Fibroblast of skin of scalp (primary cell): ENCODE measurements at places on chromosomes 7 and 10.

DNA sequence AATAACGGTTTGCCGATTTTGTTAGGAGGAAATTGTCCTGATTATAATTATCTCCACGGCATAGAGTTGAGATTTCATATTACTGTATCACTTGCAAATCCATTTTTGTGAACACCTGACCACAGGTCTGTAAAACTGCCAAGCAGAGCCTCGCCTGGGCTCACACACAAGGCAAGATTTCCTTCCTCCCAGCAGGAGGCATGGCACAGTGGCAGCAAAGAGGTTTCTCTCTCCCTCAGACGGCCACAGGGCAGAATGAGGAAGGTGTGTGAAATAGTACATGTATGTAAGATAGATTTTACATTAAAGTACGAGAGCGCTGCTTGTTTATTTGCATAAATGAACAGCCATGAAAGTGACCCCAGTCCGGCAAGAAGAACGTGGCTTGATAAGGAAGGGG lies 130.1 kb downstream of the CELF2 start:
- no peak for DNase-seq

DNA sequence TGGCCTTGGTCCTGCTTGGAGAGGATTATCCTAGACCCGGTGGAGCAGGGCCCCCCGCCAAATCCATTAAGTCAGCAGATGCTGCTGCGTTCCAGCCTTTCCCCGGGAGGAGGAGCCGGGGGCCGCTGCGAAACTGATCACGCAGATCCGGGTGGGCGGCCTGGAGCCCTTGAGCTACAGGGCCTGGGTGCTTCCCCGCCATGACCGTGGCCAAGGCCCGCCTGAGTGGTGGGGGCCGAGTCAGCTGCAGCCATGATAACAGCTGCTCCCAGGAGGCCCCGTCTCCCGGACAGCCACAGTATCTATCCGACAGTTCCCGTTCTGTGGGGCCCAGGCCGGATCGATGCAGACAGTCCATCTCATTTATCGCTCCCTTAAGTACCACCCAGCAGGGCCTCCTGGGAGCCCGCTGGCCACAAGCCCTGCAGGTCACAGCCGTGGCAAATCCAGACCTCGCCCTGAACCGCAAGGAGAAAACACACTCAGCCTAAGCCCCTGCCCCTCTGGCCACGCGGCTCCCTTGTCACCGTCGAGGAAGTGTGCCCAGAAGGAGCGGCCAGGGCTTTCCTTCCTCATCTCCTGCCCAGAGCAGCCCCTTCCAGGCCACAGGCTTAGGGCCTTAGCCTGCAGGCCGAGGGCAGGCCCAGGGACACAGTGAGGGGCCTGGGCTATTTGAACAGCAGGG lies 34.4 kb upstream of the SLC29A4 start:
- no peak for DNase-seq

- peak; percentile 27 for DNase-seq
Observed at GRCh38 chr10:45420453-45421192, 46.6 kb downstream of the ALOX5 start.

GRCh38 chr7:1040790-1041189 lies 3.6 kb upstream of the GPR146 start:
- peak; percentile 83 for DNase-seq

DNA sequence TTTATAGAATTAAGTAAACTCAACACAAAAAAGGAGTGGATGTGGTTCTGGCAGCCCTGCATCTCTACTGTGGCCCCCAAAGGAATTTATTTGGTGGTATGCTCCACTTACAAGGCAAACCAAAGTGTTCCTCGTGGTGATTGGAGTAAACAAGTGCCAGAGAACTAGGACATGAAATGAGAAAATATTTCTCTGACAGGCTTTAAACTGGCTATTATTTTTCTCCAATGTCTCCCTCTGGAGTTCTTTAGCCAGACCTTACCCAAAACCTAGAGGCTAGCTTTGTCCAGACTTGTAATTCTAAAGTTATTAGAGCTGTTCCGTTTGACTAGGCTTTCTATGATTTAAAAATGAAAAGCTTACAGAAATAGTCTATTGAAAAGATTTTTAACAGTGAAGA lies 990.1 kb downstream of the CNTNAP2 start:
- DNase-seq, result no peak

DNA sequence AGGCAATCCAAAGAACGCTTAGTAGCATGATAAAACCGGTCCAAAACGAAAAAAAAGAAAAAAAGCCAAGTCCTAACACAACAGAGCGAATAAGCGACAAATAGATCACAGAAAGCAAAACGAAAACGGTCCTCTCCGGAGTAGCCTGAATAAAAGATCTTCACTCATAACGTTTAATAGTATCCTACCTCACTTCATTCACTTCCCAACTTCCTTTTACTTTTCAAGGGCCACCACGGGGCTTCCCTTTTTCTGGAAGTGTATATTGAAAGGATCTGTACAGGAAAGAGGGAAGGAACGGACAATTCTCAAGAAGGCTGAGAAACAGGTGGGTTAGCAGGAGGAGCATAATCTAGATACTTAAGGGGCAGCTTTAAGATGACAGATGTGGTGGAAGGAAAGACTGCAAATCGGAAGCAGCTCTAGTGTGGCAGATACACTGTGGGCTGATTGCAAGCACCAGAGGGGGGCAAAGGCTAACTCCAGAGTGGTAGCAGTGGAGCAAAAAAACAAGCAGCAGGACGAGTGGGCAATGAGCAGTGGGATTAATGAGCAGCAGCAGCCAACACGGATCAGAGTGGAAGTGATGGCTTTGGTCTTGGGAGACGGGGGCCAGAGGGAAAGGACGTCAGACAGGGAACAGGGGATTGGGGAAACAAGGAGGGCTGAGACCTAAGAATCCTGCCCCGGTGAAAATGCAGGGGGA lies 866 bp downstream of the CNOT4 start:
- peak; percentile 16 for DNase-seq

GRCh38 chr10:61960396-61961120 lies 59.1 kb downstream of the ARID5B start:
- peak; percentile 79 for DNase-seq

- peak; percentile 61 for DNase-seq
Observed at GRCh38 chr7:80896906-80897598, 21.8 kb downstream of the SEMA3C start.

- no peak for DNase-seq
Observed at GRCh38 chr7:2953588-2954407, 89.9 kb downstream of the CARD11 start.

- DNase-seq, result no peak
Observed at GRCh38 chr7:47418601-47419309, 163.2 kb downstream of the TNS3 start.

DNA sequence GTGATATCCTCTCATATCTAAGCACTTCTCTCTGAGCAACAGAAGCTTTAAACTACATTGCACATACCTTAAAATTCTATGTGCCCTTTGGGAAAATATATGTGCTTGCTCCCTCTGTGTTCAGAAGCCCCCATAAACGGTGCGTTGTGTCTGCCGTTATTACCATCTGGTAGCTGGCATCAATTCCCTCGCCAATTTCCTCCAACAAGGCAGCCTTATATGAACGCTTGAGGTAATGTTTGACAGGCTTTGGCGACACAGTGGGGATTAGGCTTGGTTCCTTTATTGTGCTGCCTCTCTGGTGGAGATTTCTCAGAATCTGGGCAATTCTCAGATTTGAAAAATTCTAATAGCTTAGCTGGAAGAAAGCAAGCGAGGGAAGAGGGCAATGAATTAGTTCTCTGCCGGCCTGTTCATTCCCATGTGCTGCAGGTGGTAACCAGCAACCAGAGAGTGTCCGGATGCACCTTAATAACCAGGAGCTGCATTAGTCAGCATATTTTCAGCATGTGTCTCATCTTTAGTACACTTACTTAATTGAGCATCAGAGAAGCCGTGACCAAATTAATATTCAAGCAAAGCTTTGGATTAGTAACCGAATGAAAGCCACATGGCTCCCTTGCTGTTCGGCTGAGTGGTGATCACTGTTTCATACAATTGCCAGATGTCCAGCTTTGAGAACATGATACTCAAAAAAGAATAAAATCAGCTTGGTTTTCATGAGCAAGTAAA lies 7.3 kb upstream of the PPP1R17 start:
- no peak for DNase-seq

DNA sequence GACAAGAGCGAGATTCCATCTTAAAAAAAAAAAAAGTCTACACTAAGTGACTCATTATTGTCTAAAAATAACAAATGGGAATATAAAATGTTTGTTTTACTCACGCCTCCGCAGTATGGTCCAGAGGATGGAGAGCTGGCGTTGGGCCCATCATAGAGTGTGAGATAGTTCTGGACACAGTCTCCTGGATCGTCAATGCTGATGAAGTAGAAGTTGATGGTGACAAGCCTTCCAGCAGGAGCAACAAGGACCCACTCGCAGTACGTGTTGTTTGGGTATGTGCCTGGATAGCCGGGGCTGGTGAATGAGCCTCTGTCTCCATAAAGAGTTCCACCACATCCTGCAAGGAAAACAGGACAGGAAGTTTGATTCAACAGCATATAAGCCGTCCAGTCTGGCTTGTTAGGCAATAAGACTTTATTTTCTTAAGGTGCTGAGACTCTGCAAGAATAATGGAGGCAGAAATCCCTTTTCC lies 11.5 kb upstream of the RSU1 start:
- DNase-seq, result peak; percentile 80

DNA sequence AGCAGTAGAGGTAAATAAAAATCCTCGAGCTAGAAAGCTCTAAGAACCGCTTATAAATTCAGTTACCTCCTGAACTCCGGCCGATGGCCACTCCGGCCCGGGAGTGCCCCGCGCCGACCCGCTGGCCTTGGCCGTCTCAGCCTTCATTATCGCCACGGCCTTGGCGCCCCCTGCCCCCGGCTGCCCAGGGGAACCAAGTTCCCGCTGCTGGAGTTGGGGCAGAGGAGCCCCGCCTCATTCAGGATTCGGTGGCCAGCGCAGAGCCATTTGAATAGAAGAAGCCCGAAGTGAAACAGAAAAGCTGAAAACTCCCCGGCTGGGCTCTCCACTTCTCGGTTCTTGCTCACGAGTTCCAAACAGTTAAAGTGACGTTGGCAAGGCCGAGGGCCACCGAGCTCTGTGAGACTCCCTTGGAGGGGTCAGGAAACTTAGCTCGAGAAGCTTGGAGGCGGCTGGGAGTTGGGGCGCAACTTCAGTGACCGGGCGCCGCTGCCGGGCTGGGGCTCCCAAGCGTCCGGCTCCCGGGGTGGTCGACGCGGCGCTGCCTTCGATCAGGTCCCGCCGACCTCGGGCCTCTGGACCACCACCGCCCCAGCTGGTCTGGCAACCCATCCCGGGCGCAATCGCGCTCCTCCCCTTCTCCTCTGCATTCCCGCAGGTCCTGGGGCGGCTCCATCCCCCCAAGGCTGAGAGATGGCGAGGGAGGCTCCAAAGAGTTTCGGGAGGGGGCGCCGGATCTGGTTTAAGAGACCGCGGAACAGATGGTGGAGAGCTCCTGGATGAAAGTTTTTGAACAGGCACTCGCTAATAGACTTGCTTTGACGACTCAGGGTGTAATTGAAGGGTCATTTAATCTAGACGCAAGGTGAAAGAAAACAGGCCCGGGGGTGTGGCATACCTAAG lies 5.8 kb upstream of the FEZF1 start:
- DNase-seq, result peak; percentile 12

GRCh38 chr10:129921801-129922597 lies 42.1 kb downstream of the EBF3 start:
- no peak for DNase-seq

GRCh38 chr10:48691812-48692528 lies 7.3 kb downstream of the WDFY4 start:
- no peak for DNase-seq

DNA sequence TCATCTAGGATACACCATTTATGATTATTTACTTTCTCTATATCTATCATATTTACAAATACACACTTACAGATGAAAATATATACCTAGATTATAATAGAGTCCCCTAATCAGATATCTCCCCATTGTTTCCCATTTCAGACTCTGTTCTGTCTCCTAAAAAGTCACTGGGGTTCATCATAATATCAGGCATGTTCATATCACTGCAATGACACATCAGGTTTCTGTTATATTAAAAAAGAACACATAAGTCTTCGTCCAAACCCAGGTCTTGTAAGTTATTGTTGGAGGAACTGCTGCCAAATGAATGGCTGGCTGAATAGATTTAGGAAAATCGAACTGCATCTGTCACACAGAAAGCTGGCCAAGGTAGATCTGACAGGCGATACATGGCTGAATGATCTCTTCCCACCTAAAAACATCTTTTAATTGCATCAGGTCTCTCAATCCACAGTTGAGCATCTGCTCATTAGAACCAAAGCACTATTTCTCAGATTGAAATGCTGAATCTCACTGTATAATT lies 178.7 kb downstream of the CACNA2D1 start:
- DNase-seq, result no peak

DNA sequence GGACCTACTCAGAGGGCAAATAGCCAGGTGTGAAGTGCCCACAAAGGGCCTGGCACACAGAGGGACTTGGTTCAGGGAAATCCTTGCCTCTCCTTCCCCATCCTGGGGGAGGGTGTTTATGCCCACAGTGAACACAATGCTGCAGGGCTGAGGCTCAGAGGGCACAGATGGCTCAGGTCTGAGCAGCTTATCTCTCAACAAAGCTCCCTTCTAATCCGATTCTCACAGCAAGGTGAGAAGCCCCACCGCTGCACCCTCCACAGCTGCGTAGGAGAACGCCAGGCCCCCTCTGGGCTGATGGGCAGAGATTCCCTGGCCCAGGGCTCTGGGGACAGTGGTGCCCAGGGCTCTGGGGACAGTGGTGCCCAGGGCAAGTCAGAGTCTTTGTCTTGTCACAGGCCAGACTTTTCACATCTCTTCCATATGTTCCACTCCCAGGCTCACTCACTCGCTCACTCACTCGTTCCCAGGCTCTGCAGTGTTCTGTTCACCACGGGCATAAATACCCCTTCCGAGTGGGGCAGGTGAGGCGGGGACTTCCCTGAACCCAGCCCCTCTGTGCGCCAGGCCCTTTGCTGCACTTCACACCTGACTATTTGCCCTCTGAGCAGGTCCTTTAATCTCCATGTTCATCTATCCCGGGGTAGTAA lies 8.7 kb upstream of the CDHR1 start:
- DNase-seq, result no peak

- no peak for DNase-seq
Observed at GRCh38 chr7:46169384-46169755, 248.3 kb upstream of the IGFBP3 start.

- no peak for DNase-seq
Observed at GRCh38 chr10:13722747-13723653, 136.2 kb downstream of the PRPF18 start.

DNA sequence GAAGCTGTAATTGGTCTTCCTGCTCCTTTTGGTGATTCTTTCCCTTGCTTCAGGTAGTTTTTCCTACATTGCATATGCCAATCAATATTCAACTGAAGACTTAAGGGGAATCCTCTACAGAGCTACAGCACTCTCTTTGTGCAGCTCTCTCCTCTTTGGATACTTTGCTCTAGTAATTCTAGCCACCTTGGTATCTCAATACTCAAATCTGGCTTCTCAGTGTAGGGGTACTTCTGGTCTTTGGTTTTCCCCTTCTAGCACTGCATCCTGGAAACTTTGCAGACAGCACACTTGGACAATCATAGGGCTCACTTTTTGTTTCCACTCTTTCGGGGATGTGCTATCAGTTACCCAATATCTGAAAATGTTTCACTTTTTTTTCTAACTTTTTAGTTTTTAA lies 9.9 kb downstream of the PHTF2 start:
- DNase-seq, result no peak

DNA sequence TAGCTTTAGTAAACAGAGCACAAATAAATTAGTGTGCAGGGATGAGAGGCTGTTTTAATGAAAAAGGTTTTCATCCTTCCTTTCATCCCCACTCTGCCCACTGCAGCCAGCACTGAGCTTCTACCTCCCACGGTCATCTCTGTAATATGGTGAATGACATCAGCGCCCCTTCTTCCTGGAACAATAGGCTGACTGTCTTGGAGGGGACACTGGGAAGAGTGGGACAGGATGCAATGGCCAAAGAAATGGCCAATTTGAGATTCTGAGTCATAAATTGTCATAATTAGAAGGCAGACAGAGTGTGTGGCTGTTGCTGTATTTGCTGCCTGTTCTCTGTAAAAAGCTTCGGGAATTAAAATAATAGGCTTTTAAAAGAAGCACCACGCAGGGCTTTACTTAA lies 126.7 kb upstream of the CALN1 start:
- DNase-seq, result no peak
